ENCODE measurements at places on chromosomes 16 and 17.

DNA sequence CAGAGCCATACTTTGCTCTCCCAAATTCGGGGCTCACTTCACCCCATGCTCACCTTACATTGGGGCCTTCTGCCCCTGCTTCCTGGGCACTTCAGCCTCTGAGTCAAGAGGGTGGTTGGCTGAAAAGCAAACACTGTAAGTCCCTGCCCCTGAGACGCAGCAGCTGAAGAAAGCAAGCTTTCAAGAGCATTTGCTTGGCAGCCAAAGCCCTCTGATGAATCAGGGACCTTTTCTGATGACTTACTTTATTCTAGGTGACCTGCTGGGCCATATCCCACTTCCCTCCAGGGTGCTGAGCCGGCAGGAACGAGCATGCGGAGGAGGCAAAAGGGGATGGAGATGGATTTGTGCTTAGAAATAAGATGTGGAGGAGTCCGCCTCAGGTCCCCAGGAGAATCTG lies 147.0 kb upstream of the TNRC6C start:
- DNase-seq = no peak

DNA sequence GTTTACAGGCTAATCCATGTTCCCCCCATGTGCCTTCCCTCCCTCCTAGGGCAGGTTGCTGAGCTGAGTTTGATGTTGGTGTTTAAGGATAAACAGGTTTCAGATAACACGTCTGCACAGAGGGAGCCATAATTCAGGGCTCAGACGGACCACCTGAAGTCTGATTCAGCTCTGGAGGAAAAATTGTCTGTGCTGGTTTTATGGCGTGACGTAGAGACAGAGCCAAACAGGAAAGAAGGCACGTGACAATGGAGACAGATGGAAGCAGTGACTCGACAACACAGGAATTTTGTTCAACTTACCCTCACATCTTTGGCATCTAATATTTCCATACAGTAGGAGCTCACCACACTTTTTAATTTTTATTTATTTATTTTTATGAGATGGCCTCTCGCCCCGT lies 10.7 kb upstream of the USP10 start:
- no peak for DNase-seq

DNA sequence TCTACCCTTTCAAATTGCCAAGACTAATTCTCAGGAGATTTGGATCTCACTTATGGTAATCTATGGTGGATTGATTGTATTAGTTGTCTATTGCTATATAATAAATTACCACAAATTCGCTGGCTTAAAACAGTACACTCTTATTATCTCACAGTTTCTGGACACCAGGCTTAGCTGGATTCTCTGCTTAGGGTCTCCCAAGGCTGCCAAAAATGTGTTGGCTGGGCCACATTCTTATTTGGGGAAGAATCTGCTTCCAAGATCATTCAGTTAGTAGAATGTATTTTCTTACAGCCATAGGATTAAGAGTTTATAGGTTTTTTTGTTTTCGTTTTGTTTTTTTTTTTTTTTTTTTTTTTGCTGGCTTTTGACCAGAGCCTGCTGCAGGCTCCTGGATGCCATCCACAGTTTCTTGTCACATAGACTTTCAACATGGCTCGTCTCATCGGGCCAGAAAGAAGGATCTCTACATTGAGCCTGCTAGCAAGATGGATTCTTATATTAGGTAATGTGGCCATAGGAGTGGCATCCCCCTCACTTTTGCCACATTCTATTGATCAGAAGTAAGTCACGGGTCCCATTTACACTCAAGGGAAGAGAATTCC lies 415.3 kb downstream of the KIF2B start:
- no peak for DNase-seq

GRCh38 chr16:87818533-87819161 lies 50.7 kb downstream of the SLC7A5 start:
- no peak for DNase-seq

DNA sequence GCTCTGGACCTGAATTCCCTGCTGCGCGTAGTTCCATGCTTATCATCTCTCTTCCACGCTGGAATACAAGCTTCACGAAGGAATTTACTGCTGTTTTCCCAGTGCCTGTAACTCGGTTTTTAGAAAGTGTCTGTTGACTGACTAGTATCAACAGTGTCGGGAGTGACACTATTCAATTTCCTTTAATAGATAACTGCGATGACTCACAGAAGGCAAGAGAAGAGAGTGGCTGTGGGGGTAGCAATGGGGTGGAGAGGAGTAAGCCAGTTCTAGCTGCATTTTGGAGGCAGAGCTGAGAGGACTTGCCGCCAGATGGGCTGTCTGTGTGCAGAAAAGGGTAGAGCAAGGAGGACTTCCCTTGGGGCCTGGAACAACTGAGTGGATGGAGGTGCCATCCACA lies 25.2 kb downstream of the B4GALNT2 start:
- peak; percentile 69 for DNase-seq

GRCh38 chr16:159136-159849 lies 6.5 kb upstream of the HBM start:
- no peak for DNase-seq

GRCh38 chr17:55532670-55533069 lies 21.4 kb upstream of the SMIM36 start:
- no peak for DNase-seq

DNA sequence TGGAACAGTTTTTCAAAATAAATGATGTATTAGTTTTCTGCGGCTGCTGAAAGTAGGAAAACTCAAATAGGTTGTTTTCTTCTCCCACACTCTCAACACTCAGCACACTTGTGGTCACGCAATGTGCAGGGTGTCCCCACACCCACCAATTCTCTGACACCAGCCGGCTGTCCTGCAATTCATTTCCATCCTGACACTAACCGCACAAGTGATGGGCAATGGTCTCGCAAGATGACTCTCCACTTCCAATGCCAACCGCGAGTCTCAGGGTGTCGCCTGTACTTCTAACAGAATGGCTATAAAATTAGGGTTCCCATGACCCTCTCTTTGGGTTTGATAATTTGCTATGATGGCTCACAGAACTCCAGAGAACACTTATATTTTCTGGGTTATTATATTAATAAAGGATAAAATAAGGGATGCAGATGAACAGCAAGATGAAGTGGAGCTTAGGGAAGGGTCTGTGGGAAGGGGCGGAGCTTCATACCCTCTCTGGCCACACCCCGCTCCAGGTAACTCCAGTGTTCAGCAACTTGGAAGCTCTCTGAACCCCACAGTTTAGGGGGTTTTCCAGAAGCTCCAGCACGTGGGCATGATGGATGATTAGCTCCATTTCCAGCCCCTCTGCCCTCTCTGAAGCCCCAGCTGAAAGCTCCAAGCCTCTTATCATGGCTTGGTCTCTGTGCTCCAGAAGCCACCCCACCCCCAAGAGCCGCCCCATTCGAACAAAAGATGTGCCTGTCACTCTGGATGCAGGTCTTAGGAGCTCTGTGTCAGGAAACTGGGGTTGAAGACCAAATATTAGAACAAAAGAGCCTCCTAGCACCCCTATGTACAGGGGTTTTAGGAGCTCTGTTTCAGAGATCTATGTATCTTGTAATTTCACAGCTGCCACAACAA lies 19.8 kb downstream of the TAF1C start:
- DNase-seq = peak; percentile 22

DNA sequence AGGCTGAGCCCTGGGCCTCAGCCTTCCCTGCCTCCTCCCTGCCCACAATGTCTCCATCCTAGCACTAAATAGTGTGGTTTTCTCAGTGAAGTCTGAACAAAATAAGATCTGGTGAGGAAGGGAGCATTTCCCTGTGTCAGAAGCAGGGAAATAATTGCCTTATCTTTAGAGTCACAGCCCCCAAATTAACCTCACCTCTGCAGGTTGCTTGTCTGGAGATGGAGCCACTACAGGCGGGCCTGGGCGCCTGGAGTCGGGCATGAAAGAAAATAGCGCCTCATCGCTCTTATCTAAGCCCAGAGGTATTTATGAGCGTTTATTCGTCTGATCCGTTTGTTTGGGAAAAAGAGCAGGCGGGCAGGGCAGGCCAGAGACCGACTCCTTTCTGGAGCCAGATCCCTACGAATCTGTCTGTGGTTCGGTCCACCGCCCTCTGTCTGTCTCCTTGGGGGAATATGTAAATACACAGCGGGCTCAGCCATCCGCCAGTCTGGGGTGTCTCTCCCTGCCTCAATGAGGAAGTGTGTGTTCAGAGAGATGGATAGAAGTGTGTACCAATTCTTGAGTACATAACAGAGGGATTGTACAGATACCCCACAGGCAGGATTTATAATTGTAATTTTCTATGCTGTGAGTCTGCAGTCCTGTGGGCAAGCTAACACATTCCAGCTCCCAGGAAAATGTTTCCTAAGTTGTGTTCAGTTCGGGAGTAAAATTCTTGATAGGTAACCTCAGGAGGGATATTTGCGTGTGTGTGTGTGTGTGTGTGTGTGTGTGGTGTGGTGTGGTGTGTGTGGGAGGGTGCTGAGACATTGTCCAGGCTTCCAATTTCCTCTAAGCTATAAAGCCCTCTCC lies 4.3 kb downstream of the HOXB6 start:
- peak; percentile 97 for DNase-seq

DNA sequence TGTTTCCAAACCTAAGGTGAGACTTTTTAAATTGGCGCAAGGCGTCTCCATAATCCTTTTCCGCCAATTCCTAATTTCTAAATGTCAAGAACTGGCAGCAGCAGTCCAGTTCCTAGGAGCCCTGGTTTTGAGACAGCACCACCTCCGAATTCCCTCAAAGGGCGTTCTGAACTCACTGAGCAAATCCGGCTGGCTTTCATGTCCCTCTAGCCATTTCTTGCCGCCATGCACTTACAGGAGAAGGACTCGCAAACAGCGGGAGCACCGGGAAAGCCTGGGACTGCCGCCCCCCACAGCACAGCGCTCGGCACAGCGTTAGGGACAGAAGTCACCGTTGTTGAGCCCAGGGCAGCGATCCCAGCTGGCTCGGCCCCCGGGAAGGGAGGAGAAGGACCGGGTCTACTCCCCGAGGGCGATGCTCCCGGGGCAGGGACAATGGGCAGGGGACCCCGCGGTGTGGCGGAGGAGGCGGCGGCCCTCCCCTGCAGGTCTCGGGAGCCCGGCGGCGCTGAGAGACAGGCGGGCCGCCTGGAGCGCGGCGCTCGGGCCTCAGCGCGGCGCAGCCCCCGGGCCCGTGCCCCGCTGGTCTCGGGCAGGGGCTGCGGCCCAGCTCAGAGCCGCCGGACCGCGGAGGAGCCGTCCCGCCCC lies 545 bp downstream of the ARHGAP17 start:
- DNase-seq = peak; percentile 82

DNA sequence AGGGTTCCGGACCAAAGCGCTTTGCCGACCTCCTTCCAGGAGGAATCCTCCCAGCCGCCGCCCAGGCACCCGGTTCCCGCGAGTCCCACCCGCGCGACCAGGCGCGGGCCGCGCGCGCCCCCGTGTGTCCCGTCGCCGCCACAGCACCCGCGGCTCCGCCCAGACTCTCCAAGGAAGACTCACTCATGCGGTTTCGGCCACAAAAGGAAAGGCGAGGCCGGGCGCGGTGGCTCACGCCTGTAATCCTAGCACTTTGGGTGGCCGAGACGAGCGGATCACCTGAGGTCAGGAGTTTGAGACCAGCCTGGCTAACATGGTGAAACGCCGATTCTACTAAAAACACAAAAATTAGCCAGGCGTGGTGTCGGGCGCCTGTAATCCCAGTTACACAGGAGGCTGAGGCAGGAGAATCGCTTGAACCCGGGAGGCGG lies 3.5 kb upstream of the PKMYT1 start:
- DNase-seq = peak; percentile 95

DNA sequence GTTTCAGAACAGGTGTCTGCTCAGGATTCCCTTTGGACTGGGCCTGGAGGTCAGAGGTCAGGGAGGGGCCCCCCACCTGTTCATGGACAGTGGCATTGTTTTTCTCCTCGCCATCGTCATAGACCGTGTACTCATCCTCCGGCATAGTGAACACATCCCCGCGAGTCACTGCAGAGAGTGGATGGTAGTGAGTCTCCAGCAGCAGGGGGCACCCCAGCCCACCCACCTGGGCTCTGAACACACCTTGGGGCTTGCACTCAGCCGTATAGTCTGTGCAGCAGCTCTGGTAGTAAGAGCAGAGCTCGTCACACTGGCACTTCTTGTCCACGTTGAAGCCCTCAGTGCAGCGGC lies 448 bp downstream of the VTN start:
- DNase-seq = no peak

- DNase-seq = peak; percentile 60
Observed at GRCh38 chr17:18040261-18040858, 1.2 kb downstream of the GID4 start.

GRCh38 chr17:82245134-82246039 lies 16.5 kb downstream of the SLC16A3 start:
- no peak for DNase-seq

DNA sequence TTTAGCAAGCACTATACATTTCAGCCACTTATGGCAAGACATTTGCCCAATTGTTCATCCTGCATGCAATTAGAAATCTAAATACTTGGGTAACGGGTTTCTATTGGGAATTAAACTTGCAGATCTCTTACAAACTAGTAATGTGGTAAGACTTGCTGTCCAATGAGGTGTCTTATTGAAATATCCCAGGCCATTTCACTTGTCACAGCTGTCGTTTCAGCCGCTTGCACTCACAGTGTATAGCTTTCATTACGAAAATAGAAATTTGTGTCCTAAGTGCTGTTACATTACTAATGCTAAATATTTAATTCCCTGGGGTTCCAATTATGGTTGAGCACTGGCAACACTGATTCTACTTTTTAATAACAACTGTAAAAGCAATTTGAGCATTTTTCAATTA lies 40.3 kb upstream of the IRX5 start:
- DNase-seq = no peak

GRCh38 chr16:79994418-79994817 lies 393.9 kb upstream of the MAF start:
- DNase-seq = no peak

- no peak for DNase-seq
Observed at GRCh38 chr16:68259007-68259825, 5.1 kb upstream of the SLC7A6 start.

GRCh38 chr17:52237151-52237550 lies 78.6 kb upstream of the CA10 start:
- DNase-seq = peak; percentile 59

DNA sequence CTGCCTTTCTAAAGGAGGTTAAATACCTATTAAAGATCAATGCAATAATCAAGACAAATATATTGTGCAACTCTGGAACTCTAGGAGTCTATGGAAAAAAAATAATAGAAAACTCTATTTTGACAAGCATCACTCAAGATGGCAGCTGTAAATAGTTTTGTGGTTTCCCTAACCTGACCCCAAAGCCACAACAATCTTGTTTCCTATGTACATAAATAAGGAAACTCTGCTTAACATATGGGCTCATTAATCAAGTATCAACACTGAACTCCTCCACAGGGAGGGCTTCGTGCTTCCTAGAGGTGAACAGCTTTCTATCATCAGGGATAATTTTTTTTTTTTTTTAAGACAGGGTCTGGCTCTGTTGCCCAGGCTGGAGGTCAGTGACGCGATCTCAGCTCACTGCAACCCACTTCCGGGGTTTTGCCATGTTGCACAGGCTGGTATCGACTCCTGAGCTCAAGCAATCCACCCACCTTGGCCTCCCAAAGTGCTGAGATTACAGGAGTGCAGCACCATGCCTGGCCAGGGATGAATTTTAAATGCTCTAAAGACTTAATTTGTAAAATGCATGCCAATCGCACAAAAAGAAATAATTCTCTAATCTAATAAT lies 42.5 kb downstream of the ARHGAP17 start:
- peak; percentile 13 for DNase-seq
